CD4-positive, alpha-beta T cell treated with Interleukin-10 for 1 hour (primary cell): ENCODE measurements at places on chromosomes 7 and 10.

- no peak for DNase-seq
Measured at GRCh38 chr10:97852840-97853405, 3.3 kb downstream of the GOLGA7B start.

DNA sequence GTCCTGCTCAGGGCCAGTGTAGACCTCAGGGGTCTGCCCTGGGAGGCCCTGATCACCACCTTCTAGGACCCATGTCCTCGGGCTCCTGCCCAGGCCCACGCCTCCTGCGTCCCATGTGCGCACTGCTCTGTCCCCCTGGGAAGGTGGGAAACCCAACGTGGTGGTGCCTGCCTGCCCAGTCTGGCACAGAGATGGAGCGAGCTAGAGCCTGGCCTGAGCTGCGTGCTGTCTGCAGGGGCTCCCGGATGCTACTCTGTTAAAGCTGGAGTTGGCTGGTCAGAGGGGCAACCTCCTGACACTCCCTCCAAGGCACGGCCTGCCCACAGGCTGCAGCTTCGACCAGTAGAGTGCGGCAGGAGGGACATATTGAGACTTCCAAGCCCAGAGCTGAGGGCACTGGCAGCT is 171.7 kb downstream of the DNAJB6 start:
- DNase-seq = no peak

DNA sequence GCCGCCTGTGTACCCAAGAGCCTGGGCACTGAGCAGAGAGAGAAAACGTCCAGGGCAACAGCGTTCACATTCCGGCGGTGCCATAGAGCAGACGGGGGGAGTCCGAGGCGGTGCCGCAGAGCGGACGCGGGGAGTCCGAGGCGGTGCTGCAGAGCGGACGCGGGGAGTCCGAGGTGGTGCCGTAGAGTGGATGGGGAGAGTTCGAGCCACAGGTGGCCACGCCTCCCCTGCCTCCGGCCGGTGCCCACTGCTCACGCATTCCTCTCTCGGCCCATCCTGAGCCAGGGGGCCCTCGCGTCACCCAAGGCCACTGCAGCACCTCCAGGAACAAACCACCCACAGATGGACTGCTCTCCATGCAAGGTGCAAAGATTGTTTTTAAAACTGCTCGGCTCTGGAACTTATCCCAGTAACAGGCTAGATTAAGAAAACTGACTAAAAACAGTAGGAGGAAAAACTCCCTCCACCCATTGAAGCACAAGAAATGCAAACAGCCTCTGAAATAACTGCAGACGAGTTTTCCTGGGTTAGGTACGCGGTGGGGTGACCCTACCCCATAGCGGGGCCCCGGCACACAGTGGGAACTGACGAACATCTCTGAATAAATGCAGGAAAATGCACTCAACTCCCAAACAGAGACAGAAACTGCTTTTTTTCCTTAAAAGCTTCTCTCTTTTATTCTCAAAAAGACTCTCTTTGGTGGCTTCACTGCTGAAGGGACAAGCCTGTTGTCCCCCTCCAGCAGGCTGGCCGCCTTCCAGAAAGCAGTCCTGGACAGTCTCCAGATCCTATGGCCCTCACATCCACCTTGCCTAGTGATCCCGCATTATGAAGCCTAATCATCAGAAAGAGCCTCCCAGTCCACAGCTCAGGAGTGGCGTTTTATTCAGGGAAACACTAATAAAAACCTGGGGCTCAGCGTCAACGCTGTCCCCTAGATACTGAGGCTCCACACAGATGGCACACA is 55.9 kb downstream of the DIP2C start:
- no peak for DNase-seq

- DNase-seq = no peak
Measured at GRCh38 chr10:61391281-61391680, 61.9 kb downstream of the TMEM26 start.

DNA sequence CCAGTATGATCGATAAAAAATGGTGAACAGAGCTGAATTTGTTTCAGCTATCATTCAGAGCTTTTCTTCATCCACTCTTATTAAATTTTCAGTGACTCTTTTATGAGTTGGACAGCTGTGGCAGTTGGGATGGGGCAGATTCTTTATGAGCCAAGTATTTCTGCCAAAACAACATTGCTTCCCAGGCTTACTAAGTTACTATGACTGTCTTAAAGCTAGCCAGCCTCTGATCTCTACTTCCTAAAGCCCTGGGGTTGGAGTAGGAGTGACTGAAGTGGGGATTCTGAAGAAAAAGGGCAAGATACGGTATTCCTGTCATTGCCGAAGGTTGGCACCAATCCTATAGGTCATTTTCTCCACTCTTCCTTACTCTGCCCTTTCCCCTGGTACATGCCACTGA is 12.7 kb downstream of the RPP30 start:
- no peak for DNase-seq

- no peak for DNase-seq
Measured at GRCh38 chr10:72228318-72228751, 12.3 kb upstream of the ASCC1 start.
